GM18507 (cell line): ENCODE measurements at places on chromosomes 16 and 17.

GRCh38 chr17:6639586-6640535 lies 650 bp downstream of the KIAA0753 start:
- no peak for DNase-seq

DNA sequence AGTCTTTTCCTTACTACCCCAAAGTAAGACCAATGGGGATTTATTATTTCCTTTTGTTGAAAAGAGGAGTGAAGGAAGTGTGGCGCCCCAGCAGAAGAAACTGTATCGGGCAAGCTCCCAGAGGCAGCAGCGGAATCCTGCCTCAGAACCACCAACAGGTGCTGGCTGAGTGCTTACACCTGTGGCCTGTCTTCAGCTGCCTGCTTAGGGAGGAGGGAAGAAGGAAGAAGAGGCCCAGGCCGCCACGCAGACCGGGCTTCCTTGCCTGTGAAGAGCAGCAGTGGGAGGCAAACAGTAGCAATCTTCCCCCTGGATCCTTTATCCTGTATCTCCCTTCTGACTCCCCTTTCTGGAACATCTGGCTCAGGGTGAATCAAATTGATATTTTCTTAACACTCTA lies 134.7 kb downstream of the AATF start:
- DNase-seq = no peak

DNA sequence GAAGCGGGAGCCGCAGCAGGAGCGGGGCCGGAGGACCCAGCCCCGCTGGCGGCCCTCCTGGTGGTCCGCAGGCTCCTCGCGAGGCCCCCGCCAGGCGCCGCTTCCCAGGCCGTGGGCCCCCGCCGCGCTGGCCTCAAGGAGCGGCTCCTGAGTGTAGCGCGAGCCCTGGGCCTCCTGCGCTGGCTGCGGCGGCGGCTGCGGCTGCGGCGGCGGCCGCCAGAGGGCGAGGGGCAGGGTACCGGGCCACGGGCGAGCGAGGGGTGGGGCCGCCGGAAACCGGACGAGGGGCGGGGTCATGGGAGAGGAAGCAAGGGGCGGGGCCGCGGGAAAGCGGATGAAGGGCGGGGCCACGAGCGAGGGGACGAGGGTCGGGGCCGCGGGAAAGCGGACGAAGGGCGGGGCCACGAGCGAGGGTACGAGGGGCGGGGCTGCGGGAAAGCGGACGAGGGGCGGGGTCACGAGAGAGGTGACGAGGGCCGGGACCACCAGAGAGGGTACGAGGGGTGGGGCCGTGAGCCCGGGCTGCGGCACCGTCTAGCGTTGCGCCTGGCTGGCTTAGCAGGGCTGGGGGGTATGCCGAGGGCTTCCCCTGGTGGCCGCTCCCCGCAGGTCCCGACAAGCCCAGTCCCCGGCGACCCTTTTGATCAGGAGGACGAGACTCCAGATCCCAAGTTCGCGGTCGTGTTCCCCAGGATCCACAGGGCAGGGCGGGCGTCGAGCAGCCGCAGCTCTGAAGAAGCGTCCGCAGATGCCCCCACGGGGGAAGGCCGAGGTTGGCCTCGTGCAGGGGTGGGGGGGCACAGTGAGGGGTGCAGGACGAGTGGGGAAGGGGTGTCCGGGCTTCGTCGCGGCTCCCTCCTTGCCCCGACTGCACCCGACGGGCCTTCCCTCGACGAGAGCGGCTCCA lies 1.7 kb downstream of the MYO15B start:
- DNase-seq = peak; percentile 100

DNA sequence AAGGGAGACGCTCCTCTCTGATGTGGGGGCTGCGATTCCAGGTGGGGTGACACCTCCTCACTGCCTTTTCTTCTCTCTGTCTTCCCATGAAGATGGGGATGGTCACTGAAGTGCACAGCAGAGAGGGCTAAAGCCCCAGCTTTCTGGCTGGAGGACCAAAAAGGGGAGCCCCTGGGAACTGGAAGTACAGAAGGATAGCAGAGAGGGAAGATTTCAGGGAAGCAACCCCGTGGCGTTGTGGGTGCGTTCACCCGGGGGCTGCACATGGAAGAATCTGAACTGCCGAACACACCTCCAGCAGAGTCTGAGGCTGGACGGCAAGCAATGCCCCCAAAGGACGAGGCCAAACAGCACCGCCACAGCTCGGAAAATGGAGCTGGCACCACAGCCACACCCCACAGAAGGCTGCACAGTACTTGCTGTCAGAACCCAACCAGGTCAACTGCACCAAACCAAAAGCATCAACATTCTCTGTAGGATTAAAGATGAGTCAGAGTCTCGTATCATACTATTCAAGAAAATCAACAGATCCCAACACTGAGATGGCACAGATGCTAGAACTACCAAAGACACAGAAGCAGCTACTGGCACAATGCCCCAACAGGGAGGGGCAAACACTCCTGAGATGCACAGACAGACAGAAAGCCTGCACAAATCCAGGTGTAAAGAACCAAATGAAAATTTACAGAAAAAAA lies 49.9 kb downstream of the MAP1LC3B start:
- DNase-seq = no peak

DNA sequence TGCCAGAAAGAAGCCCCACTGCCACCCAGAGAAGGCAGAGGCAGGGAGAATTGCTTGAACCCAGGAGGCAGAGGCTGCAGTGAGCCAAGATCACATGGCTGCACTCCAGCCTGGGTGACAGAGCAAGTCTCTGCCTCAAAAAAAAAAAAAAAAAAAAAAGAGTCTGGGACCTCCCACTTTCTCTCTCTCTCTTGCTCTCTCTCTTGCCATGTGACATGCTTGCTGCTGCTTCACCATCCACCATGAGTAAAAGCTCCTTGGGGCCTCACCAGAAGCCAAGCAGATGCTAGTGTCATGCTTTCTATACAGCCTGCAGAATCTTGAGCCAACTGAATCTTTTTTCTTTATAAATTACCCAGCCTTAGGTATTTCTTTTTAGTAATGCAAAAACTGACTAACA lies 21.5 kb upstream of the SRSF1 start:
- DNase-seq = no peak

DNA sequence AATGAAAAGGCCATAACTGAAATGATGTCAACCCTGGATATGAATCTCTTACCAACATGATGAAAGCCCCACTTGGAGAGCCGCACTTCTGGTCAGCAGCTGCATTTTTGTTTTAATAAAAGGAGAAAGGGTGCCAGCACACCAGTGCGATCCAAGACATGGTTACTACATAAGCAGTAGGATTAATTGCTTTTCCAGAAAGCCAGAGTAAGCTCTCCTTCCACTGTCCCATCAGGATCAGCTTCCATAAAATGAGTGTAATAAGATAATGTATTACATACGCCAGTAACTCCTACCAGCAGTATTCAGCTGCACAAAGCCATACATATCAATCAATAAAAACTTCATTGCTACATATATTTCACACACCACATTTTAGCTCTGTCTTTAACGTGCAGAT lies 26.3 kb upstream of the NACA2 start:
- DNase-seq = no peak

DNA sequence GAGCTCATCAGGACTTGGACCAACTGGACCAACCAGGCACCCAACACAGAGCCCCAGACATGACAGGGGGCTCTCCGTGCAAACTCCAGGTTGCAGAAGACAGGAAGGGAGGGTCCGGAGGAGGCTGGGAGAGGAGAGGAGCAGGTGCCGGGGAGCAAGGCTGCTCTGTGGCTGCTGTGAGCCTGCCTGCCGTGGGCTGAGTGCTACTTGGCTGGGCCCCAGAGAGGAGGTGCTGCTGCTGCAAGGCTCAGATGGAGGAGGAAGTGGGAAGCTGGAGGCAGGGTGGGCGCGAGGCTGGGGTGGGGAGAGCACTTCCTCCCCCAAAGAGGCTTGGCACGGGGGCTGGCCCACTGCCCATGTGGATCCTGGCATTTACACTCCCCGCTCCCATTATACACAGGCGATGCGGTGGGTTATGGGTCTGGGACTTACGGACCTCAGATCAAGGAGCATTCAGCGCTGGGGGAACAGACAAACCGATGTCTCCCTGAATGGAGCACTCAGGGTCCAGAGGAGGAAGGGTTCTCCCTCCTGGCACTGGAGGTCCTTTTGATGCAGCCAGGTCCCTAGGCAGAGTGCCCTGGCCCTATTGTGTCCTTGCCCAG lies 15.9 kb downstream of the EPOP start:
- no peak for DNase-seq

GRCh38 chr17:74632617-74633016 lies 9.1 kb upstream of the CD300E start:
- DNase-seq = no peak

- DNase-seq = no peak
These were observed 14.7 kb upstream of the KLHL36 start for GRCh38 chr16:84633622-84634021.

DNA sequence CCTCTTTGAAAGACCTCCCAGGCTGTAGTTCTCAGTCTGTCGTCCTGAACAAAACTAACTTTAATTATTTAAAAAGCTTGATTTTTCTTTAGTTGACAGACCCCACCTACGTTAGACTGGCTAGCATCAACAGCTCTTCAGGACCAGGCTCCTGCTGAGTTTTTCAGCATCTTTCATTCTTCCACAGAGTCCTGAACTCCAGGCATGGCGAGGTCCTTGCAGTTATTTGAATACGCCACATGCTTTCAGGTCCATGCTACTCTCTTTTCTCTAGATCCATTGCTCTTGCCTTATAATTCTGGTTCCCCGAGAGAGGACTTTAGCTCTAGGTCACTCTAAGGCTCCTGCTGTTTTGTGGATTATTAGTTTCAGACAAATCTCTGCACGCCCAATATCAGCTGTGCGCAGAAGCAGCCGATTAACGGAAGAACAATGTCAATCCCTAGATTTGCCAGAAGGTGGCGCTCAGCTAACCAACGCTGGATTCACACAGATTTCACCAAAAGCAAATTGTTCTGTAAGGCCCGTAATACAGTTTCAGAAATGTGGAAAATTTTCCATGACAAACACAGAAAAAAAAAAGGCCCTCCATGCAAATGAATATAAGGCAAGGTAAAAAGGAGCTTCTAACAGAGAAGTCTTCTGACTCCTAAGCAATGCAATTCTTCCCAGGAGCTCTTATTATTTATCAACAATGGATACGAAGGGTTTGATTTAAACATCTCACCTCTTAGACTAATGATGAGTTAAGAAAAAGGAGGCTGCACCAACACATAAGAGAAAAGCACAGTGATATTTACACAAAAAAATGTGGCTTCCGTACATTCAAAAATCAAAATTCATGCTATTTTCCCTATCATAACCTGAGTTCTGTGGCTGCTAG lies 33.5 kb upstream of the BCO1 start:
- peak; percentile 37 for DNase-seq

DNA sequence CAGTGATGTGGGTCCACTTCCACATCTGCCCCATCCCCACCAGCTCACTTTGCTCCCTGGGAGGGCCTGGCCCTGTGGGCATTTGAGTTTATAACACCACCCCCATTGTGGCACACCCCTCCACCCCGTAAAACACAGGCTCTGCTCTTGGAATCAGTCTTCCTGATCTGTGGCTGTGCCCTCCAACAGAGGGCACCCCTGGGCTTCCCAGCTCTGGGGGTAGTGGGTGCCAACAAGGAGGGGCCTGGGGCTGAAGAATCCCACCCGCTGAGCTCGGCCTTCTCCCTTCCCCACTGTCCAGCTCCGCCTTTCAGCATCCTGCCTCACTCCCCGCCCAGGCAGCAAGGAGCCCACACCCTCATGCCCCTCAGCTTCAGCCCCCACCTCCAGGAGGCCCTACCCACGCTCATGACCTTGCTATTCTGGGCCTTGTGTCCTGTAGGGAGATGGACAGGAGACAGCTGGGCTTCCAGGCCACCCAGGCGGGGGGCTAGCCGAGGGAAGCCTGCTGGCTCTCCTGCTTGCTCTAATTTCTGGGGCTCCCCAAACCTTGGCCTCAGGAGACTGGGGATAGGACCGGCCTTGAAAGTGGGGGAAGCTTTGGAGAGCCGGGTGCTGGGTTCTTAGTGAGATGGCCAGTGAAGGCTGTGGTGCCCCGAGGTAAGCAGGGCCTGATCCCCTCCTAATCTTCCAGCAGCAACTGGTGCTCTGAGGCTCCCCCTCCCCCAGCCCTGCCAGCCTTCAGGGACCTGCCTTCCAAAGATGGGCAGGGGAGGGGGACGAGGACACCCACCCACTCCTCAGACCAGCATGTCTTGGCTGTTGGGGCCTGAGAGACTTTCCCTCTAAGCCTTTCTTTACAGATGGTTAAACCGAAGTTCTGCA lies 2.9 kb upstream of the ATP2A1 start:
- DNase-seq = no peak

DNA sequence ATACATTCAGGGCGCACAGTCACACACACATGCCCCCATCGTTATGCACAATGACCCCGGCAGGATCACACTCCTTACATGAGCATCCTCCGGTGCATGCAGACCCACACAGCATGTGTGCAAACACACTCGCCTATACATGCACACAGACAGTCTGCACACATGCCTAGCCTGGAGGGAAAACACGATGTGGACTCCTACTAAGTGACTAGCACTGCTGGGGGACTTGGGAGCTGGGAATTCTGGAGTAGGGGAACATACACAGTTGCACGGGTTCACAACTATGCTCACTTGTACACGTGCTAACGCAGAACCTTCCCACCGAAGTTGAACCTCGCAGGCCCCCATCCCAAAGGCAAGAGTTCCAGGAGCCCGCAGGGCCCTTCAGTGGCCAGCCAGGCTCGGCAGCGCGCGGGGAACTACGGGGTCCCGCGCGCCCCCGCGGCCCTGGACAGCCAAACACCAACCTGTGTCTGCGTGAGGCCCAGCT lies 2.0 kb downstream of the DLX3 start:
- DNase-seq = no peak

DNA sequence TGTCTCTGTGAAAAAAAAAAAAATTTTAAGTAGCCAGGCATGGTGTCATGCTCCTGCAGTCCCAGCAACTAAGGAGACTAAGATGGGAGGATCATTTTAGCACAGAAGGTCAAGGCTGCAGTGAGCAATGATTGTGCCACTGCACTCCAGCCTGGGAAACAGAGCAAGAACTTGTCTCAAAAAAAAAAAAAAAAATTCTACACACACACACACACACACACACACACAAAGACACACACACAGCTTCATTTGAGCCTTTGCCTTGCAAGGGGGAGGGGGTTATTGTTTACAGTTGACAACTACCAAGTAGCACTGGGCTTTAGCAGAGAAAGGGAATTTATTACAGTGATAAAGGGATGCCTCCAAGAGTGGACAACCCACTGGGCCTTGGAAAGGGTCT lies 4.9 kb upstream of the POLR3E start:
- no peak for DNase-seq

DNA sequence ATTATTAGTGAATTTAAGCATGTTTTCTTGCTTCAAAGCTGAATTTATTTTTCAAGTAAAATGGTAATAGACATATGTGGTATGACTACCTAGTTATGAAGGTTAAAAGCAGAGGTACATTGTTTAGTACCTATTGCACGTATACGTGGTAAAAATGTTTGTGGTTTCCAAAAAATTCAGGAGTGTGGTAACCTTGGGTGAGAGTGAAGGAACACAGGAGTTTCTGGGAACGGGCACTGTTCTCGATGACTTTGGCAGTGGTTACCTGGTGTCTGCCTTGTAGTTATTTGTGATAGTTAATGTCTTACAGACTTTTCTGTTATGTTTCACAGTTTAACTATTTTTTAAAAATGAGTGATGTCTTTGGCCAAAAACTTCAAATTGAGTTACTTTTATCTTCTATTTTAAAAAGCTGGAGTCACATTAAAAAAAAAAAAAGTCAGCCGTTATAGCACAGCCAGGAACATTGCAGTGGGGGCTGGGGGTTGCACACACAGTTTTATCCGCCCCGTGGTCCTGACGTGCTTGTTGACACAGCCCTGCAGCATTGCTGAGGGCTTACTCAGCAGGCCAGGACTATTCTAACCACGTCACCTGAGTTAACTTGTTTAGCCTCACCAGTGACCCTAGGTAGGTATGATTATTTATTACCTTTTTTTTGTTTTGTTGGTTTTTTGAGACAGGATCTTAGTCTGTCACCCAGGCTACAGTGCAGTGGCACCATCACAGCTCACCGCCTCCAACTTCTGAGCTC lies 10.9 kb downstream of the JPT2 start:
- no peak for DNase-seq

GRCh38 chr16:64094992-64095634 lies 1026.8 kb downstream of the CDH11 start:
- no peak for DNase-seq
